Type B pancreatic cell (in vitro differentiated cells): ENCODE measurements at places on chromosomes 13 and 19. TPM values are rescaled to one million over a fixed set of nuclear protein-coding genes. Genes with fewer than 3 reads are reported as not detected.

- no peak for DNase-seq
Observed at GRCh38 chr19:29845574-29846176, 33.9 kb downstream of the CCNE1 start.

Gene TMEM147
- total RNA-seq: 104 and 113 TPM in 2 replicates

DNA sequence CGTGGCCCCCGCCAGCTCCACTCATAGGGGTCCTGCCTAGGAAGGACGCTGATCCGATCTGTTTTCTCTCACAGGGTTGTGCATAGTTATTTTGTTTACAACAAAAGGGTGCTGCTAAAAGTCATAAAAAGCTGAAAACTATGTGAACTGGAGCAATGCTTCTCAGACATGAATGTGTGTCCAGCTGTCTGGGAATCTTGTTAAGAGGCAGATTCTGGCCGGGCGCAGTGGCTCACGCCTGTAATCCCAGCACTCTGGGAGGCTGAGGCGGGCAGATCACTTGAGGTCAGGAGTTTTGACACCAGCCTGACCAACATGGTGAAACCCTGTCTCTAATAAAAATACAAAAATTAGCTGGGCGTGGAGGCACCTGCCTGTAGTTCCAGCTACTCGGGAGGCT lies 8.6 kb downstream of the LRRC4B start:
- no peak for DNase-seq

DNA sequence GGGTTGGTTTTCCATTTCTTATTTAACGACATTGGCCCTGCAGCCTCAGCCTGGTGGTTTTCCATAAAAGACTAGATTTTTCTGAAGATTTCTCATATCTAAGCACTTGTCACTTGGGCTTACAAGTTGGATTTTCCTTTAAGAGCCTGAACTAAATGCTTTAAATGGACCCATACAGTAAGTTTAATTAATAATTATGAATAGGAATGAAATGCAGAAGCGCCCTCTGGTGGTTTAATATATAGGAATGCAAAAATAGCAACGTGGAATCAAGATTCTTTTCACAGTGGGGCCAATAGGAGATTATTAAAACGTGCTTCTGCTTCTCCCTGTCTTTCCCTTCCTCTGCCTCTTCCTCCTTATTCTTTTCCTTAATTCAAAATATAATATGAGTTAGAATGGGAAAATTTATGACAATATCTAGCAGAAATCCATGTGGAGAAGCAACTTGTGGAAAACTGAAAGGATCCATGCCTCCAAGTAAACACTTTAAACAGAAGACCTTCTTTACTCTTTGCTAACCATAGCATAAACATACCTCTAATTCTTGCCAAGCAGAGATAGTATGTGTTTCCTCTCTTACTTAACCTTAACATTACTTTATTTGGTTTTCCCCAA lies 324.0 kb downstream of the GPC5 start:
- DNase-seq: no peak

DNA sequence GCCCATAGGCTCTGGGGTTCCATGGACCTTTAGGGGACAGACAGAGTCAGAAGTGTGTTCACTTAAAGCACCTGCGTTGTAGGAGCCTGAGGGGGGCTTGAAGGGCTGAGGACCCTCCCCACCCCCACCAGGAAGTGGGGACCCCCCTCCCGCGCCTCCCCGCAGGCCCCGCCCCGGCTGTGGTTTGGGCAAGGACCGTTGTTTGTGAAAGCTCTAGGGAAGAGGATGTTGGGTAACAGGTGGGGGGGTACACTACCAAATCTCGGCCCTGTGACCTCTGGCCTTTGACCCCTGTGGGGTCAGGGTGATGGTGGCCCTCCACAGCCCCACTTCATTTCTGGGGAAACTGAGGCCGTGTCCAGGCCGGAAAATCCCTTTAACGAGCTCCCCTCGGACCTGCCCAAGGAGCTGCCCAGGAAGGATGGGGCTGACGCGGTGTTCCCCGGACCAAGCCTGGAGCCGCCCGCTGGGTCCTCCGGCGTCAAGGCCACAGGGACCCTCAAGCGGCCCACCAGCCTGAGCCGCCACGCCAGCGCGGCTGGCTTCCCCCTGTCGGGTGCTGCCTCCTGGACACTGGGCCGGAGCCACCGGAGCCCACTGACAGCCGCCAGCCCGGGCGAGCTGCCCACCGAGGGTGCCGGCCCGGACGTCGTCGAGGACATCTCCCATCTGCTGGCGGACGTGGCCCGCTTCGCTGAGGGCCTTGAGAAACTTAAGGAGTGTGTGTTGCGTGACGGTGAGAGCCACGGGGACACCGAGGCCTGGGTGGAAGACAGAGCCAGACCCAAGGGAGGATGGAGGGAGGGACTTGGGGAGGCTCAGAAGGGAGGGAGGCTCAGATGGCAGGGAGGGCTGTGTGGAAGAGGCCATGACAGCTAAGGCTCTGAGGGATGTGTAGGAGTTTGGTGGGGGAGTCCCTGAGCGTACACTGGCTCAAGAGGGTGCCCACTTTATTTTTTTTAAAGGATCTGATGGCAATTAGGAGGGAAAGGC lies 1.3 kb downstream of the ARHGAP45 start:
- no peak for DNase-seq

- DNase-seq: no peak
Observed at GRCh38 chr13:25652764-25653163, 281.0 kb downstream of the ATP8A2 start.

DNA sequence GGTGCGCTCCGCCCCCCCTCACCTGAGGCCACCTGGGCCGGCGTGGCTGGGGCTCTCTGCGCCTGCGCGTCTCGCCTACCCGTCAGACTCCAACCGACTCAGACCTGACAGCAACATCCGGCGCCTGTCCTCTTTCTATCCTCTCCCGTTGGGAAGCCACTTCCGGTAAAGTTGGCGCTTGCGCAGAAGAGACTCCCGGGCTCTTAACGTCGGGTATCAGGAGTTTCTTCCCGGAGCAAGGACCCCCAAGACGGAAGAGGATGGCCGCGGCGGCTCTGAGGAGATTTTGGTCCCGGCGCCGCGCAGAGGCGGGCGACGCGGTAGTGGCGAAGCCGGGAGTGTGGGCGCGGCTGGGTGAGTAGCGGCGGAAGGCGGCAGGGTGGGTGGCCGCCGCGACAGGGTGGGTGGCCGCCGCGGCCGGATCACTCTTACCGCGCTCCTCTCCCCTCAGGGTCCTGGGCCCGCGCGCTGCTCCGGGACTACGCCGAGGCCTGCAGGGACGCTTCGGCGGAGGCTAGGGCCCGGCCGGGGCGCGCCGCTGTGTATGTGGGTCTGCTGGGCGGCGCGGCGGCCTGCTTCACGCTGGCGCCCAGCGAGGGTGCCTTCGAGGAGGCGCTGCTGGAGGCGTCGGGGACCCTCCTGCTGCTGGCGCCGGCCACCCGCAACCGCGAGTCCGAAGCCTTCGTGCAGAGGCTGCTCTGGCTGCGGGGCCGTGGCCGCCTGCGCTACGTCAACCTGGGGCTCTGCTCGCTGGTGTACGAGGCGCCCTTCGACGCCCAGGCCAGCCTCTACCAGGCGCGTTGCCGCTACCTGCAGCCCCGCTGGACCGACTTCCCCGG lies at the start of the genes TIMM29 and YIPF2:
Gene TIMM29 (plus strand): TSS at position 249 of the 839 bp plus-strand sequence. CDS start 12 bp downstream, at position 261.
Gene YIPF2 (minus strand): TSS at position 77 of the 839 bp plus-strand sequence. CDS start 229 bp downstream, outside the sequence.
- DNase-seq: peak; percentile 96

DNA sequence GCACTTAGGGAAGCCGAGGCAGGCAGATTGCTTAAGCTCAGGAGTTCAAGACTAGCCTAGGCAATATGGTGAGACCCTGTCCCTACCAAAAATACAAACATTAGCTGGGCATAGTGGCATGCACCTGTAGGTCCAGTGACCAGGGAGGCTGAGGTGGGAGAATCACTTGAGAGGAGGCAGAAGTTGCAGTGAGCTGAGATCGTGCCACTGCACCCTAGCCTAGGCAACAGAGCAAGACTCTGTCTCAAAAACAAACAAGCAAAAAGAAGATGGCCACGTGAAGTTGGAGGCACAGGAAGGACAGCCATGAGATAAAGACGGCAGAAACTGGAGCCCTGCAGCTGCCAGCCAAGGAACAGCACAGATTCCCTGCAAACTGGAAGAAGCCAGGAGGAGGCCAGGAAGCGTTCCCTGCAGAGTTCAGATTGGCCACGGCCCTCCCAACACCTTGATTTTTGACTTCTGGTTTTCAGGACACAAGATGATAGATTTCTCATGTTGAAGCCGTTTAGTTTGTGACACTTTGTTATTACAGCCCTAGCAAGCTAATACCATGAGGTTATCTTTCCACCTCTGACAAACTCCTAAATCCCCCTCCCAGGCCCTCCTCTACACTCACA lies 786.7 kb downstream of the UQCRFS1 start:
- no peak for DNase-seq

- DNase-seq: no peak
Observed at GRCh38 chr13:100508455-100508854, 80.1 kb downstream of the GGACT start.

GRCh38 chr19:46892252-46893179 lies 31.7 kb downstream of the ARHGAP35 start:
- DNase-seq: no peak

GRCh38 chr13:31094331-31095015 lies 67.2 kb downstream of the HSPH1 start:
- DNase-seq: no peak

GRCh38 chr19:32816555-32817099 lies 52.9 kb downstream of the SLC7A9 start:
- no peak for DNase-seq

Gene ZNF284
- total RNA-seq: 4.9 and 5.2 TPM in 2 replicates

DNA sequence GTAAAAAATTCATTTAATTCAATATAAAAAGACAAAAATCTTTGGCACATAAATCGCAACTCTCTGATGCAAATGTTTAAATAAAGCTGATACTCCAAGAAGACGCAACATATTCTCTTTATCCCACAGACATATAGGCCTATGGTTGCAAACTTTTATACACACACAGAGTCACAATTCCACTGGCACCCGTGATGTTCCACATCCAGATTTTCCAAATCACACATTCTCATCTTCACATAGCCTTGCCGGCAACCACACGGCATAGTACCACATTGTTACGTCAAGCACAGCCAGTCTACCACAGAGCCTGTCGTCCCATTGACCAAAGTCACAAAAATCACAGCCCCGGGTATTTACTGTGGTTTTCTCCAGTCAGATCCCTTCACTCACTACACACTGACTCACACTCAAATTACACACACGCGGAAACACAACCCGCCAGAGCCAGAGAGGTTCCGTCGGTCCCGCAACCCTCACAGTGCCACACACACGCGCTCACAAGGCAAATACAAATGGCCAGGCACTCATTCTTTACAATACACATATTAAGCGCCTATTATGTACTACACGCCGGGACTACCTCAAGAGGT lies 546 bp upstream of the ZNF546 start:
- DNase-seq: no peak

Gene ZNF302
- total RNA-seq: 22.1 and 41.5 TPM in 2 replicates

- no peak for DNase-seq
Observed at GRCh38 chr19:1856345-1856697, 7.1 kb downstream of the KLF16 start.

DNA sequence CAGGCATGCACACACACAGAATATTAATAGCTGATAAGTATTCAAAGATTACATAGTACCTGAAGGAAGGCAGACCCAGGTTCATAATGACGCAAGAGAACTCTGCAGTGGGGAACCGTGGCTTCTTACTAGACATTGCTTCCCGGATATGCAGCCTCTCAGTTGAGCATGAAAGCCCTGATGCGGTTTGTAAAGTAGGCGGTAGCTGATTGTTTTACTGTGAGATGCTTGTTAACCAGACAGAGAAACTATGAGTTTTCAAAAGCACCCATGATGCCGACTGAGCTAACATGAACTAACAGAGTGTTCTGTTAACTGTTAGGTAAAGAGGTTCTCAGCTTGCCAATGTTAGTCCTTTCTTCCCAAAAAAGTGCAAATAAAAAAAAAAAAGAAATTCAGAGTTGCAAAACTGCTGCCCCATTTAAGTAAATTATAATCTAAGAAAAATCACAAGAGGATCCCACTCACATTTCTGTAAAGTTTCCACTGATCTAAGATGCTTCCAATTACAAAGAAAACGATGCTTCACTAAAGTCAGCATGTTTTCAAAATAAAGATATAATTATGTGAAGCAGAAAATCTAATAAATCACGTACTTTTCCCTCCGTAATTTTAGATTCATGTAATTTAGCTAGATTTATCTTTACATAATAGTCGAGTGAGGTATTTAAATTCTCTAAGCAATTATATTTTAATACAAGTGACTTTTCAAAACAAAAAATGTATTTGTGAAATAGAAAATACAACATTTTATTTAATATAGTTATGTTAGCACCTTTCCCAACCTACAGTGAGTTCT lies 2.2 kb downstream of the FLT1 start:
- DNase-seq: no peak

- no peak for DNase-seq
Observed at GRCh38 chr19:46944918-46945628, 74.6 kb upstream of the NPAS1 start.

- no peak for DNase-seq
Observed at GRCh38 chr13:73903561-73903960, 230.6 kb downstream of the KLF12 start.

DNA sequence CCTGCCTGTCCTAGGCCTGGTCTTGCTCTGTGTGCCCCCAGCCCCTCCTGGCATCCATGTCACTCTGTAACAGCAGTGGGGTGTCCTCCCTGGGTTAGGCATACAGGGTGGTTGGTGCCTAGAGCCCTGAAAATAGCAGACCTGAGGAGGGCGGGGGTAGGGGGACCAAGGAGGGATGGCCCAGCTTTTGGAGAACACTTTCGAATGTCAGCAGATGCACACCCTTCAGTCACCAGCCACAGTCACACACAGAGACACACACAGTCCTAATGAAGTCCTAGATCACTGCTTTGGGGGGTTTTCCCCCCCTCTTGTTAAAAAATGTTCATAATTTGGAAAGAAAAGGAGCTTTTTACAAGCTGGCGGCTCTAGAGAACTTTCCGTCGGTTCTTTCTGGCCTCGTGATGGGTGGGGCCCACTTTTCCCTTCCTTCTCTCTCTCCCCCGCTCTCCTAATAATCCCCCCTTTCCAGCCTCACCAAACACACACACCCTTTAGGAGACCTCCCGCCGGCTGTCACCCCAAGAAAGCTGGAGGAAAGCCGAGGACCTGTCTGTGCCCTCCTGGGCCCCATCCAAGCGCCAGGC lies 47.9 kb downstream of the LYL1 start:
- DNase-seq: no peak

DNA sequence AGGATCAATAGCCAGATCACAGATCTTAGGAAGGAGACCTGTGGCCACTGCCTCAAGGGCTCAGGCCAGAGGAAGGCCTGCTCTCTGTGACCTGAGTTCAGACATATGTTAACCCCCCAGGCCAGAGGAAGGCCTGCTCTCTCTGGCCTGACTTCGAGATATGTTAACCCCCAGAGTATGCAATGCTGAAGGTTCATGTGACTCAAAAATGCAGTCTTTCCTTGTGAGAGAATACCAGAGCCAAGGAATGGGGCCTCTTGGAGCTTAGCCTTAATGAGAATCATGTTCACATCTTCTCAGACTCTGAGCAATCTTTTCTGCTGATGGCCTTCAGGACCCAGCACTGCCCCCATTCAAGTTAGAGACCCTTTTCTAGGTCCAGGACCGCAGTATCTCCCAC lies 36.7 kb downstream of the MBNL2 start:
- DNase-seq: no peak
